ENCODE measurements at places on chromosomes 2 and 18.

DNA sequence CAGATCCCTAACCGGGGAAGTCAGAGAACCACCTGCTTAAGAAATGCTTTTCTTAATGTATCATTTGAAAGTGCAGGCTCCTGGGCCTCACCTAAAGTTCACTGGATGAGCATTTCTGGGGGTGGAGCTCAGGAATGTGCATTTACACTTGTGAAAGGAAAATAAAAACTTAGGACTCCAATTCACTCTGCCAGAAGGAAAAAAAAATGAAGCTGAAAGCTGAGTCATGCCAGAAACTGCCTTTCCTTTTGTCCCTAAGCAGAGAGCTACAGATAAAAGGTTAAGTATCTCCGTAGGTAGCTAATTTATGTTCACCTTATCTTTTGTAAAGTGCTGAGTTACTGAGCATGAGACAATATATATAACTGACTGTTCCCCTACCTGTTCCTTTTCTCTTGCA, 229.5 kb upstream of the MEX3C start:
- no peak for DNase-seq

DNA sequence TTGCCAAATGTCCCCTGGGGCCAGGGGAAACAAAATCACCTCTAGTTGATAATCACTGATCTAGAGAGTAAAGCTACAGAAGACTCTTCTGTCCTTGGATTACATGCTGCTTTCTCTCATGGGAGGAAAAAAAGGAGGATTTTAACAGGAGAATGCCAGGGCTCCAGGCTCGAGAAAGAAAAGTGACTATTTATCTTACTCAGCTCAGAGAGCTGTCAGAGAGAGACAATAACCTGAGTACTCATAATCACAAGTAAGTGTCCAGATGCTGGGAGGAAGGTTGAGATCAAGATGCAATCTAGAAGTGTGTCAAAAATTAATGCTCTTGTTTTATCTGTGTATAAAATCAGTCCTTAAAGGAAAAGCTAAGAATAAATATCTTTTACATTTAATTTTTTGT, 133.3 kb downstream of the PTRHD1 start:
- DNase-seq = no peak

DNA sequence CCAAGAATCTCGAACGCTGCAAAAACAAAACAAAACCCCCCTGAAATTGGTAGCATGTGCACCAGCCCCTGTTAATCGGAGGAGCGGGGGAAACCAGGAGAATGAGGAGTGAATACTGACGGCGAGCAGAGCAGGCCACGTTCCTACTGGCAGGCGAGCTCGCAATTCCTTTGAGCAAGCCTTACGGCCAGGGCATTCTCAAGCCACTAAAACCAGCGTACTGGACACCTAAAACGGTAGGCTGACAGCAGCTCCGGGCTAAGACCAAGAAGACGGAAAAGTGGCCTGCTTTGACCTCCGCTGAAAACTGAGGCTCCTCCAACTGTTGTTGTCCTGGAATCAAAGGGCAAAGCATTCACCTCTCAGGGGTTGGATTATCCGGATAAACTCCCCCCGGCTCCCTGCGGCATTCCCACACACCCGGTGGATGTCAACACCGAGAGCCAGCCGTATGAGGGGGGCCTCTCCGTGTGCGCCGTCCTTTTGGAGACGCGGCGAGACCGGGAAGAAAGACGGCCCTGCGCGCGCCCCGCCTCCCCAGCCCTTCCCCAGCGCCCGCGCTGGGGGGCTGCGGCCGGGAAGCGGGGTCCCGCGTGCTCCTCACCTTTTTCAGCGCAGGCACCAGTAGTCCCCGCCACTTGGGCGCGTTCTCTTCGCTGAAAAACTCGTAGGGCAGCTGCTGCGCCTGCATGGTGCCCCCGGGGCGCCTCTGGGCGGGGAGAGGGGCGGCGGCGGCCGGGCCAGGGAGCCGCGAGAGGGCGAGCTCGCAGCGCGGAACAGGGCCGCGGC, 925 bp downstream of the SOS1 start:
- no peak for DNase-seq

DNA sequence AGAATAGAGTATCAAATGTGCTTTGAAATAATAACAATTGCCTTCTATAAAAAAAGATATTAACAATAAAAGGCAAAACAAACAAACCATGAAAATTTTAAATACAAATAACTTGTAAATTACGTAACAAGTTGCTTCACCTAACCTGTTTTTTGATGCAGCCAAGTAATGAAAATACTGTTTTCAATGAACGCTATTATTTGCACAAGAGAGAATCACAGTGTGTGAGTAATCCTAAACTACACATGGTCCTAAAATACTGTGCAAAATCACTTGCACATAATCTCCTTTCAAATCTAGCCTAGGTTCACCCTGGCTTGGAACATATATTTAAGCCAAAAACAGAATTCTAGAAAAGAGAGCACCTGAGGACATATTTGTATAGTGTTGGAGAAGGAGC, 98.9 kb downstream of the CCDC148 start:
- no peak for DNase-seq

DNA sequence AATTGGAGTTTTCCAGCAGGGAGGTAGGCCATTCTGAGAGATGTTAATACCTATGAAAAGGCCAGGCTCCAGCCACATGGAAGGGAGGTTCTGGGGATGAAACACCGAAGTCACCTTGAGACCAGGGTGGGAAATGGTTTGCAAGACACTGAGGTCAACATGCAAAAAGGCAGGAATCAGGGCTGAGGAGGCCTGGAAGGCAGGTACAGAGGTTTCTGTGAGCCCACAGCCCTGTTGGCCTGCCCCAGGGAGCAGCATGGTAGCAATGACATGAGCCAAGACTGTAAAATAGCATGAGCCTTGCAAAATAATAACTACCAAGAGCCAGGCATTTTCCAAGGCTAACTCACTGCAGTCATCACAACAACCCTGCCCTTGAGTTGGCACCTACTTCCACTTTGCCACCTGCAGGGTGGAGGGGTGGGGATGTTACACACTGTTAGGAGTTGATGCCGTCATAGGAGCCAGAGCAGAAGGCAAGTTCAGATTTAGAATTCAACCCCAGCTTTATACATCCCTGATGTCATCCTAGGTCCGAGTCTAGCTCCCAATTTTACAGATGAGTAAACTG, 61.3 kb downstream of the ZBTB7C start:
- no peak for DNase-seq

DNA sequence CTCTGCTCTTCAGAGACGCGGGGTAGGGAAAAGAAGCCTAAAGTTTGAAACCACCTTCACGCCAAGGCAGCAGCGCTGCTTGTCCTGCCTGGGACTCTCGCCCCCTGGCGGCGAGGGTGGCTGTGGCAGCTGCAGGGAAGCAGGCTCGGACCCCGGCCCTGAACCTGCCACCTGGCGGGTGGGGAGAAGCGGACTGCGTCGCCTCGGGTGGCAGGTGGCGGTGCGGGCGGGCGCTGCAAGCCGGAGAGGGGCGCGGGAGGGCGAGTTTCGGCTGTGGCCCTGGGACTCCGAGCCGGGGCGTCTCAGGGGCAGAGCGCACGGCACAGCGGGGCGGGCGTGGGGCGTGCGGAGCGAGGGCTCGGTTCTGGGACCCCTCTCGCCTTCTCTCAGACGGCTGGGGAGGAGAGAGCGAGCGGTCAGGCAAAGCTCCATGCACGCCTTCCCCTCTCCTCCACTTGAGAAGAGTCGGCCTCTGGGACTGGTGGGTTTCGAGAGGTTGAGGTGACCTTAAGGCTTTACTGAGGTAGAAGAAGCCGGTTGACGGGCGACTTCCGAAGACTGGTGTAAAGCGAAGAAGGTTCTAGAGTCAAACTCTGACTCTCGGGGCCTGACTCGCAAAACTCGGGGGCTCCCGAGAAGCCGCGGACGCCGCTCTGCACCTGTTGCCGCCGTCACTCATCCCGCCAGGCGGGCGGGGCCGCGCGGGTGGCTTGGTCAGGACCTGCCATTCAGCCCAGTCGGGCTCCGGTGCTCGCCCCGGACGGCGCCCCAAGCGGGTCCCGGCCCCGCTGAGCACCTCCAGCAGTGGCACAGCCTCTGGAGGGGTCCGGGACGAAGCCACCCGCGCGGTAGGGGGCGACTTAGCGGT, 1.1 kb upstream of the BOLL start:
- DNase-seq = no peak

DNA sequence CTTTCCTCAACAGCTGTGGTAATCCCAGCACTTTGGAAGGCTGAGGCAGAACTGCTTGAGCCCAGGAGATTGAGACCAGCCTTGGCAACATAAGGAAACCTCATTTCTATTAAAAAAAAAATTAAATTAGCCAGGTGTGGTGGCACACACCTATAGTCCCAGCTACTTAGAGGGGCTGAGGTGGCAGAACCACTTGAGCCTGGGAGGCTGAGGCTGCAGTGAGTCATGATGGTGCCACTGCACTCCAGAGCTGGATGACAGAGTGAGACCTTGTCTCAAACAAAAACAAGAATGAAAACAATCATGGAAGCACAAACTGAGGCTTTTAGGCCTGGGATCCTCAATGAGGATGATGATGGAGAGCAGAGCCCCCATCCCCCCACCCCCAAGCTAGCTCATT, 19.8 kb downstream of the GAREM1 start:
- no peak for DNase-seq

DNA sequence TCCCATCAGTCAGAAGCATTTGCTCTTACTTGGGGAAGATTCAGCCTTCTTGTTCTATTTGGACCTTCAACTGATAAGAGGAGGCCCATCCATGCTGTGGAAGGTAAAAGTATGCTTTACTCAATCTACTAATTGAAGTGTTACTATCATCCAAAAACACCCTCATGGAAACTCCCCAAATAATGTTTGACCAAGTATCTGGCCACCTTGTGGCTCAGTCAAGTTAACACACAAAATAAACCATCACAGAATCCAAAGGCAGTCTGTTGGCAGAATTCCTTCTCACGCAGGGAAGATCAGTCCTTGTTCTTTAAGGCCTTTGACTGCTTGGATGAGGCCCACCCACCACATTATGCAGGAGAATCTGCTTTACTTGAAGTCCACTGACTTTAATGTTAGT, 531.2 kb upstream of the SMIM21 start:
- DNase-seq = no peak

GRCh38 chr18:56267334-56267733, 371.1 kb downstream of the TXNL1 start:
- no peak for DNase-seq

- DNase-seq = no peak
Observed at GRCh38 chr2:172439509-172439860, 12.1 kb downstream of the ITGA6 start.

- DNase-seq = peak; percentile 94
Observed at GRCh38 chr18:23231340-23232021, 96.2 kb downstream of the CABLES1 start.

DNA sequence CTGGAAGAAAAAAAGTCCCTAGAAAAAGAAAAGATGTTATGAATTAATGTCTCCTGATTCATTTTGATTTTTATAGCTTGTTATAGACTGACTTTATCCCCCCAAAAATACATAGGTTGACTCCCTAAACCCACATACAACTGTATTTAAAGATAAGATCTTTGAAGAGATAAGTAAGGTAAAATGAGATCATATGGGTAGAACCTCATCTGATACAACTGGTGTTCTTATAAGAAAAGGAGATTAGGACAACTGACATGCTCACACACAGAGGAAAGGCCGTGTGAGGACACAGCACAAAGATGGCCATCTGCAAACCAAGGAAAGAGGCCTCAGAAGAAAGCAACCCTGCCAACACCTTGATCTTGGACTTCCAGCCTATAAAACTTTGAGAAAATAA, 117.5 kb downstream of the CD226 start:
- DNase-seq = no peak

GRCh38 chr2:10526281-10527000, 78.3 kb upstream of the ODC1 start:
- no peak for DNase-seq

DNA sequence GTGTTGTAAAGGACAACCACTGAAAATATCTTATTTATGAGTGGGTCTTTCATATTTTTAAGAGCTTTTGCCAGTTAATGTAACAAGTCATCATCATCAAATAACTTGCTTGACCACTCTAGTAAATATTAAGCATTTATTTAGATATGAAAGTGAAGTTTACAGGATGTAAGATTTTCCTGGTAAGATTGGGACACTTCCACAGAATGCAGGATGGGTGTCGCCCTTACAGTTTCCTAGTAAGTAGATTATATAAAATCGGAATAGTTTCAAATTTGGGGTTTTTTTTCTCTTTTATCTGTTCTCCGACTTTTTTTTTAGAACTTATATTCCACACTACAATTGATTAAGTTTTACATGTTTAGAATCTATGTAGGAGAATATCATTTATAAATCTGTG, 14.8 kb upstream of the SLC40A1 start:
- DNase-seq = no peak

DNA sequence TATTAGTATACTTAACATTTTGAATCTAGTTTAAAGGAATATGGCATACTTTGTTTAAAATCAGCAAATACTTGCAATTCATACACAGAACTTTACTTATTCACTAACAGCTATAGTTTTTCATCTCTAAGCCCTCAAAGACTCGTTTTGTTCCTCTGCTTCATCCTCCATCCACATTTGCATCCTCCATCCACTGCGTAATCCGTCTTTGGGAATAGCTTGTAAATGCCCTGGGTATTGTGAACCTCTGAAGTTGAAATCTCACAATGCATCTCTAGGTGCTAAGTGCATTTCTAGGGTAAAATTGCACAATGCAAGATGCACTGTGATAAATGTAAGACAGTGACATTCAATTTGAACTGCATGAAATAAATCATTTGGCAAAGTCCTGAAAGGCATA, 115.8 kb upstream of the CDCA7 start:
- no peak for DNase-seq

DNA sequence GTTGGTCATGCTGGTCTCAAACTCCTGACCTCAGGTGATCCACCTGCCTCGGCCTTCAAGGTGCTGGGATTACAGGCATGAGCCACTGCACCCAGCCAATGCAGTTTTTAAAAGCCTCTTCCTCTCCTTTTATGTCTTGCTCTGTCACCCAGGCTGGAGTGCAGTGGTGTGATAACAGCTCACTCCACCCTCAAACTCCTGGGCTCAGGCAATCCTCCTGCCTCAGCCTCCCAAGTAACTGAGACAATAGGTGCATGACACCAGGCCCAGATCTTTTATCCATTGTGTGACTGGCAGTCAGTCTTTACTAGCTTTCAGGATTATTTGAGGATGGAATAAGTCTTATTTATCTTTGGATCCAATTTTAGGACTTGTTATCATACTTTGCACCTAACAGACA, 13.2 kb downstream of the KCTD18 start:
- DNase-seq = no peak

GRCh38 chr2:110126906-110127305, 11.3 kb upstream of the MALL start:
- DNase-seq = no peak

GRCh38 chr2:6749962-6750361, 115.7 kb downstream of the CMPK2 start:
- DNase-seq = no peak

Data from GM04503 (cell line).